H1 (cell line): ENCODE measurements at places on chromosomes 3 and 15.

DNA sequence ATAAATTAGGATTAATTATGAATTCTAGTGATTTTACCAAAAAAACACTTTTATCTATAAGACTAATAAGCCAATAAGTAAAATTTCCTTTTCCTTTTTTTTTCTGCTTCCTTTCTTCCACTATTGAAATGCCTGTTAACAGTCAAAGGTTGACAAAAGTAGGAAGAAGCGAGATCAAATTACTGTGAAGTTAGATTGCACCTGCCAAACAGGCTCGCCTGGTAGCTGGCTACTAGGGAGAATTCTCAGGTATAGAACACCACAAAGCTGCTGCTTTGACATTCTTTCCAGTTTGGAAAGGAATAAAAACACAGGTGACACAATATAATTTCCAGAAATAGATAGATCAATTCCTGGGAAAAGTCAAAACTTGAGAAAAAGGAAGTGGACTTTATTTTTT, 749.0 kb downstream of the NSUN3 start:
- DNase-seq = no peak

DNA sequence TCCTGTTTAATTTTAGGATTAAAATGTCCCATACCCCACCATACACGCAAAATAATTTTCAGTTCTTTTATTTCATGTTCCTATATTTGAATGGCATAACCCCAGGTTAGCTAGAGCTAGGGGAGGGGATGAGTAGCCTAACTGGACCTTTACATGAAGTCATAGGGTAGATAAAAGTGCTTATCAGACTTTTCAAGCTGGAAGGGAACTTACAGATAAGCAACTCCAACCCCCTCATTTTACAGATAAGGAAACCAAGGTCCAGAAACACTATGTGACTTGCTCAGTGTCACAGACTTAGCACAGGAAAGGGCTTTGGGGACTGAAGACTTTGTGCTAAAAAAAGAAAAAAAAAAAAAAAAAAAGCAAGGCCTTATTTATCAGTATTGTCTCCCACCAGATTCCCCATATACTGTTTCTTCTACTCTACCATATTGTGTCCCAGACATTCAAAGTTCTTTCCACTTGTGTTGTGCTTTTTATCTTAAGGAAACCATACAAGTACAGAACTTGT, 10.6 kb upstream of the TNIK start:
- no peak for DNase-seq

DNA sequence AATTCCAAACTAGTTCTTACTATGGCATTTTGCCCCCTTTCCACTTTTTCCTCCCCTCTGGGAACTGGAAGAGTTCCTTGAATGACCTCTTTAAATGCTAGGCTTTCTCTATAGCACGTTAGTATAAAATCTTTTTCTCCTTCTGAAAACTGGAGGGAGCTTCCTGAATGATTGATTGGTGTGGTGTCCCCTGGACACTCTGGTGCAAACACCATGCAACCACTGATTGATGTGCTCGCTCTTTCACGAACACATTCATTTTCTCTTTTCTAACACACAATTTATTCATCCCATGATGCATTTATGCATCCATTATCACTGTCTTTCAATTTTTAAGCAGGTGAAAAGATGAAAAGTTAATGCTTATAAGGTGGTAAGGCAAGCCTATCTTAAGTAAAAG, 159.1 kb upstream of the NANOGP8 start:
- no peak for DNase-seq

DNA sequence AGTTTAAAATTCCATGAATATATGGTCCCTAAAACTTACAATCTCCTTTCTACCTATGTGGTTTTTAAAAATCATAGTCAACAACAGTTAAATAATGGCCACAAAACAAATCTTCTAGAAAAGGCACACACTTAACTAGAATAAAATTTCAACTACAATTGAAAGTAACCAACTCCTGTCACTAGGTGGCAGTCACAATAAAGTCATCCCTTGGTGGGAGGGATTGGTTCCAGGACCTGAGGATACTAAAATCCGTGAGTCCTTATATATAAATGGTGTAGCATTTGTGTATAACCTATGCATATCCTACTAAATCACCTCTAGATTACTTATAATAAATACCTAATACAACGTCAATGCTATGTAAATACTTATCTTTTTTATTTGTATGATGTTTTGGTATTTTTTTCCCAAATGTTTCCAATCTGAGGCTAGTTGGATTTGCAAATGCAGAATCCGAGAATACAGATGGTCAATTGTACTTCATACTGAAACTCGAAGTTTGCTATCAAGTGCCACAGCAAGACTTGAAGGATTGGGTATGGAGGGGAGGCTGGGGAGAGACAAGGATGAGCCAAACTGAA, 172.6 kb downstream of the FMN1 start:
- DNase-seq = no peak

DNA sequence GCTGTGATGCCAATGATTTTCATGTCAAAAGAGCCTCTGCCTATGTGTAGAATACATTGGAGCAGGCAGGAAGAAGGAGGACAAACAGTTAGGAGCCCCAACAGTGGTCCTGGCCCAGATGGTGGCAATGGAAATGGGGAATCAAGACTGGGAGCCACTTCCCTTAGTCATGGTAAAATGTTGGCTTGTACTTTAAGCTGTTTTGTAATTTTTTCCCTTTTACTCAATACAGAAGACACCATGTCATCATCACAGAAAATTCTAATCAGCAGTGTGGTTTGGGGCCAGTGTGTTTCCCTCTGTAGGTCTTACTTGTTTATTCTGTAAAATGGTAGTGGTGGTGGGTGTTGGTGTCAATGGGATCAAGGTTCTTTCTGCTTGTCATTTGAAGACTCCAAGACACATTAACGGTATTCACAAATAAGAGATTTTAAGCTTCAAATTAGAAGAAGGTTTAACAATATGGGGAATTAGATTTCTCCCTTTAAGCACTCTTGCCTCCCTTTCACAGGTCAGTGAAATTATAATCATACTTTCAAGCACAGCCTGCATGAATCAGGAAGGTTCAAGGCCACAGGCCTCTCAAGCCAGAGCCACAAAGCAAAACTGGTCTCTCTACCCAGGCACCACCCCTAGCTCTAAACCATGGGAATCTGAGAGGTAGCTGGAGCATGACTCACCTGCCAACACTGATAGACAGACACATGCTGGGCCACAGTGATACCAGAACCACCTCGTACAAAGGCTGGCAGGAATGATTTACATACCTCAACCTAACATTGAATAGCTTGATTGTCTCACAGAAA, 24.9 kb downstream of the SIAH2 start:
- DNase-seq = no peak

GRCh38 chr15:57686657-57687056, 19.9 kb upstream of the POLR2M start:
- DNase-seq = no peak

- DNase-seq = no peak
These were observed 450.7 kb downstream of the NSUN3 start for GRCh38 chr3:94513600-94513999.

DNA sequence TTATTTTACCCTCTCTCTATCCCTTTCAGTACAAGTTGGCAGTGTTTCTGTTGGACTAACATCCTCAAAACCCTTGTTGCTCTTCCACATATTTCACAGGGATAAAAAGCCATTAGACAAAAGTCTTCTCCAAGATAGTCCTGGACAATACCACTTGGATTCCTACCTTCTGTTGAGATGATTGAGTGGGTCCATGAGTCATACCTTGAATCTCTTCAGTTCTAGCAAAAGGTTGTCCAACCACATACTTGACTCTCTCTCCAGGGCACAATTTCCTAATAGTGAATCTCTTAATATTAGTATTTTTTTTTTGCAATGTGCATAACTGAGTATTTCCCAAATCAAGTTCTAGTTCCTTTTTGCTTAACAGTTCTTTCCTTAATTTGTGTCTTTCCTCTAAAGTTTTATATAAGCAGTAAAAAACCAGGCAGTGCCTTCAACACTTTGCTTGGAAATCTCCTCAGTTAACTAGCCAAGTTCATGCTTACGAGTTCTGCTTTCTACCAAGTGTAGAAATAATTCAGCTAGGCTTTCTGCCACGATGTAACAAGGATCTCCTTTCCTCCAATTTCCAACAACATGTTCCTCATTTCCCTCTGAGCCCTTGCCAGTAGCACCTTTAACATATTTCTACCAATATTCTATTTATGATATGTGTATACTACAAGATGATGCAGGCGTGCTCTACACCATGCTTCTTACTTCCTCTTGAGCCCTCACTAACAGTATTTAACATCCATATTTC, 68.3 kb upstream of the NEO1 start:
- DNase-seq = no peak

- DNase-seq = no peak
These were observed 8.5 kb downstream of the CSRNP1 start for GRCh38 chr3:39144748-39145380.
